ENCODE measurements at places on chromosomes 1 and 21.

- DNase-seq = no peak
Observed at GRCh38 chr1:178238722-178239510, 145.0 kb downstream of the RASAL2 start.

DNA sequence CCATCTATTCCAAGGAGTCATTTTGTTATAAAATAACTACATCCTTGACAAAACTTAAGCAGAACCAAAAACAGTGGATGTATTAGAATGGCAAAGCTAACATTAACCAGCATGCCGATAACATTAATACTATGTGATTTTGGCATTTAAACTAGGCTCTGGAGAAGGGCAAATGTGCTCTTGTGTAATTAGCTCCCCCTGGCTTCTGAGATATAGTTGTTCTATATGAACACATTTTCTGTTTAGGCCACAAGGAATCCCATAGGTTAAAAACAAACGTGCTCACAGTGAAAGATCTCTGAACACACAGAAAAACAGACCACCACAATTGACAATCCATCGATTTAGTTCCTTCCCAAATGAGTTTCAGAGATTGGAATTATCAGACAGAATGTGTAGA lies 57.4 kb upstream of the TARS2 start:
- DNase-seq = no peak

DNA sequence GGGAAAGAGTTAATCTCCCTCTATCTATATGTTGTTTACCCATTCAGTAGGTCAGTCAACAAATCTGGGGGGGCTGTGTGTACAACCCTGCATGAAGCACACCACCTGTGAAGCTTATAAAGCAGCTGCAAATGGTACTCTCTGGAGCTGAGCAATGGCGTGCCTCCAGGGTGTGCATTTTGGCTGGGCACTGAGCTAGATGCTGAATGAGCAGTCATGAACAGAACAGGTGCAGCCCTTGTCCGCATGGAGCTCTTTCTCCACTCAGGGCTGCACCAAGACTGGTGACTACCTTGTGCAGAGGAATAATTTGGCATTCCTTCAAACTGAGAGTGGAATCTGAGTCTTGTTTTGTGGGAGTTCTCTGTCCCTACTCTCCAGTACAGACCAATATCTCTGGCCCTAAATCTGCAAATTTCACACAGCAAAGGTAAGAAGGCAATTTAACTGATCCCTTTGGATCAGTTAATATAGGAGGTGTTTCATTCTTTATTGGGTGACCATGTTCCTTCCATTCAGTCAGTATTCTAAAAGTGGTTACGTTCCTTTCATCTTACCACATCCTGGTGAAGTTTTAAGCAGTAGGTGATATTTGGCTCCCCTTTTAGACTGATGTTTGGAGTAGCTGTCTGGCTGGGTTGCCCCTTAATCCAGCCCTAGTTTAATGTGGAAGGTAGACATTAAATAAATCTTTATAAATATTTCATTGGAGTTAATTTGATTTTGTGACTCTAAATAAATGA lies 76.0 kb downstream of the GPR88 start:
- no peak for DNase-seq

GRCh38 chr1:232912845-232913580 lies 37.4 kb upstream of the NTPCR start:
- DNase-seq = no peak

- DNase-seq = no peak
Observed at GRCh38 chr1:54335011-54335754, 71.0 kb downstream of the SSBP3 start.

- DNase-seq = no peak
Observed at GRCh38 chr1:218809061-218809460, 364.6 kb upstream of the LYPLAL1 start.

DNA sequence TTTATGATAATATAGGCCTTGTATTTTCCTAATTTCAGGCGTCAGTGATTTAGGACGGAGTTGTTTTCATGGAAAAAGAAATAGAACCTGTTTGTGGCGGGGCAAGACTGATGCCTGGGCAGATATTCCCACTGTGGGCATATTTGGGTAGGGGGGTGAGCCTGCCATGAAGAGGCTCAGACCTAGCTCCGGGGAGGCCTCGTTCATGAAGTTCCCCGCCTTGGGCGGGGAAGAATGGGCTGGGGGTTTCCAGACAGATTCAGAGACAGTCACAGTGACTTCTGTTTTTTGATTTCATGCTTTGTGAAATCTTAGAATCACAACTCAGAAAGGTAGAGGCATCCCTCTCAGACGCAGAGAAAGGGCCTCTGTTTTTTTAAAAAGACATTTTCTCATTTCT lies 36.1 kb downstream of the RUNX3 start:
- no peak for DNase-seq

DNA sequence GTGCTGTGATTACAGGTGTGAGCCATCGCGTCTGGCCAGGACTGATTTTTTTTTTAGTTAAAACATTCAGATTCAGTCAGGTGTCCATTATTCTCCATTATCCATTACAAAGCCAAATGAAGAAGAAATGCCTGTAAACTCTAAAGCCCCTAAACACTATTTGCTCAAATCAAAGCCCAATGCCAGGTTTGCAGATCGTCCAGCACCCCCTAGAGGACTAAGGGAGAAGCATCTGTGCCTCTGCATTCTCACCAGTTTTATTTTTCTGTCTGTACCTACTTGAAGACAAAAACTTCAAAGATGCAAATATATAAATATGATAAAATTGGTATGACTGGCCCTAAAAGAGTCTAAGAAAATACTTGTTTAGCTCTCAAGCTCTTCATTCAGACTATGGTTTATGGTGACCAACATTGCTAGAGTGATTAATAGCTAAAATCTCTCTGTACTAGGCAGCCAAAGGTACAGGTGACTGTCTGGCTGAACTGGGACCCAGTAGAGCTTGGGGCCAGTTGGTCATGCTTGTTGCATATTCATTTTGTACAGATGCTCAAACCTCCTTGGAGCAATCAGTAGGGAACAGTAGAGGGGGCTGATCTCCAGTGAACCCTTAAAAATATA lies 138.4 kb downstream of the SYT2 start:
- no peak for DNase-seq

GRCh38 chr1:210364479-210364878 lies 35.8 kb downstream of the HHAT start:
- DNase-seq = no peak

DNA sequence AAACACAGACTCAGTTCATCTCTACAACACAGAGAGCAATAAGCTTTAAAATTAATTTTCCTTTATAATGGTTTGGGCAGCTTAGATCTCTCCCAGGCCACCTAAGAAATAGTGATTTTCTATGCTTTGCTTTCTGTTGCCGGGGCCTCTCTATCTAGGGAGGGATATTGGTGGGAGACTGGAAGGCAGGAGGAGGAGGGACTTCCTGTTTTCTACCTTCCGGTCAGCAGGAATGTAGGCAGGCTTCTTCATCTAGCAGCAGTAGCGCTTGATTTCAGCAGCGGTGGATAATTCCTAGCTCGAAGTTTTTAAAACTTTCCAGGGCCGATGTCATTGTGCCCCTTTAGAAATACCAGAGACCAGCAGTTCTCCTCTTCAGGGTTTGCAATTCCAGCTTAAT lies 5.1 kb upstream of the DESI2 start:
- no peak for DNase-seq

GRCh38 chr1:67874501-67875111 lies 41.3 kb upstream of the GNG12 start:
- no peak for DNase-seq

- no peak for DNase-seq
Observed at GRCh38 chr1:9059891-9060744, 9.3 kb downstream of the SLC2A5 start.

- no peak for DNase-seq
Observed at GRCh38 chr1:39270368-39270767, 65.9 kb downstream of the MACF1 start.

GRCh38 chr1:226626577-226626956 lies 78.0 kb downstream of the STUM start:
- peak; percentile 55 for DNase-seq

GRCh38 chr21:38986406-38986805 lies 180.7 kb downstream of the ETS2 start:
- DNase-seq = no peak

- DNase-seq = peak; percentile 56
Observed at GRCh38 chr1:40316595-40317393, at the start of gene COL9A2. Gene COL9A2, minus strand, starts transcription at chr1:40317286. Its CDS starts 89 bp downstream, at chr1:40317197.
